Ovary (tissue), 10 donors: ENCODE measurements at places on chromosomes 13 and 19.

GRCh38 chr19:5775668-5776309, 8.8 kb downstream of the PRR22 start:
- no peak for DNase-seq

DNA sequence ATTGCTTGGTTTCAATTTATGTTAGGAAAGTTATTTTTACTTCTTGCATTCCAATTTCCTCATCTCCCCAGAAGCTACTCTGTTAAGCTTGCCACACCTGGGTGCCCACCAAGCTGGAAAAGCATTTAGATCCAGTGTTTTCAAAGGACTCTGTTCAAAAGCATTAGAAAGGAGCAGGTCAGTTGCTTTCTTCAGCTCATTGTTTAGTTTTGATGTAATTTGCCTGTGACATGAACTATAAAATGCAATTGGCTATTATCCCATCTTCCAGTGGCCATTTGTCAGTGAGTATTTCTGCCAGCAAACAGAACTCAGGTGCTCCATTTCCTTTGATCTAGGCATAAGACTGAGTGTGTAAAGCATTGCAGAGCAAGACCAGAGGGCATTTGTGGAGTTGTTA, 46.7 kb upstream of the RNF113B start:
- DNase-seq, result no peak

DNA sequence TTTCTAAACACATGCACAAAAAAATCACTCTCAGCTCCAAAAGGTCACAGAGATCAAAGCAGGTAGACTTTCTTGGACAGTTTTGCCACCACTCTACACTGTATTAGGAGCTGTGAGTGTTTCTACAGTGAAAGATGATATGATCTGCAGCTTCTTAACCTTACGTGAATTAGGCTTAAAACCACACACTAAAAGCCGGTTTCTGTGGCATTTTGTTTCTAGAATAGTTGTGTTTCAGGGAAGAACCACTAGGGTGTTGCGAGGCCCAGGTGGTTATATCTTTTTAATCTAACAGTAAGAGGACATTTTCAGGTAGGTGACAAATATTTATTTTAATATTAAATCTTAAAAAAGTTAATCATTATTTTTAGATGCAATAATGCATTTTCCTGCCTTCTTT, 216.4 kb downstream of the KLF5 start:
- no peak for DNase-seq

DNA sequence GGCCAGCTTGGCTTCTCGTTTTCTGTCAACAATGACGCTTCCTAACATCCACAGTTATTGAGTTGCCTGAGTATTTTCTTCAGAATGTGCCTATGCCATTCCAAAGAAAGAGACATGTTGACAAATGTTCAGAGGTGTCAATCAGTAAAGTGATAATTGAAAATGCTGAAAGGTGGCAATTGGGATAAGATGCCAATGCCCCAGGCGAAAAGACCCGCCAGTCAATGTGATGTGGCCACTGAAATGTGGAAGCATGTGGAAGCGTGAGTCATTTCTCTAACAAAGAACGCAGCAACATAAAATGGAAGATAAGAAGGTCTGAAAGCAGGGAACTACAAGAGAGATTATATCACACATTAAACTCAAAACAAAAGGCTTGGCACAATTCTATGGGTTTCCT, 882.2 kb upstream of the SLC10A2 start:
- DNase-seq, result no peak

GRCh38 chr19:1612114-1613086, 7.1 kb upstream of the UQCR11 start:
- no peak for DNase-seq

GRCh38 chr19:16714702-16715287, 4.9 kb upstream of the NWD1 start:
- peak; percentile 53 for DNase-seq

GRCh38 chr19:44735011-44735410, 13.5 kb upstream of the BCL3 start:
- no peak for DNase-seq

DNA sequence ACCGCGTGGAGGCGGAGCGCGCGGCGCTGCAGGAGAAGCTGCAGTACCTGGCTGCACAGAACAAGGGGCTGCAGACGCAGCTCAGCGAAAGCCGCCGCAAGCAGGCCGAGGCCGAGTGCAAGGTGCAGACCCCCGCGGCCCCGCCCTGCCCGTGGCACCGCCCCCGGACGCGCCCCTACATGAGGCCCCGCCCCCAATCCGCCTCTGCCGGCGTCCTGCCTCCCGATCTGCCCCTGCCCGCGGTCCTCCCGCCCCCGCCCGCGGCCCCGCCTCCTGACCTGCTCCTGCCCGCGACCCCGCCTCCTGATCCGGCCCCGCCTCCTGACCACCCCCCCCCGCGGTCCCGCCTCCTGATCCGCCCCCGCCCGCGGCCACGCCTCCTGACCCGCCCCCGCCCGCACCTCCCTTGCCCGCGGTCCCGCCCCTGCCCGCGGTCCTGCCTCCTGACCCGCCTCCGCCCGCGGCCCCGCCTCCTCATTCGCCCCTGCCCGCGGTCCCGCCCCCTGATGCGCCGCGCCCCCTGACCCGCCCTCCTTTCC, 11.7 kb downstream of the PRR36 start:
- peak; percentile 58 for DNase-seq

DNA sequence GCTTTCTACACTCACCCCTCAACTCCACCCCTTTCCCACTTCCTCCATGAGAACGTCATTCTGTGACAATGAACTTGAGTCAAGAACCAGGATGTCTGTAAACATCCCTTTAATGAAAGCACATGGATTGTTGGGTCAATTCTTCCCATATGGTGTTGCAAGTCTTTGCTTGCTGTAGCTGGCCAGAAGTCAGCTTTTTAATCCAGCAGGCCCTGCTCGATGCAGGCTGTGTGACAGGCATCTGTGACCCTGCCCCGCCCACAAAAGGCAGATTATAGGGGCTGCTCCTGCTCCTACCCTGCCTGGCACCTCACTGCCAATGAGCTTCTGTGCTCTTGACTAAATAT, 78.0 kb downstream of the STARD13 start:
- no peak for DNase-seq

DNA sequence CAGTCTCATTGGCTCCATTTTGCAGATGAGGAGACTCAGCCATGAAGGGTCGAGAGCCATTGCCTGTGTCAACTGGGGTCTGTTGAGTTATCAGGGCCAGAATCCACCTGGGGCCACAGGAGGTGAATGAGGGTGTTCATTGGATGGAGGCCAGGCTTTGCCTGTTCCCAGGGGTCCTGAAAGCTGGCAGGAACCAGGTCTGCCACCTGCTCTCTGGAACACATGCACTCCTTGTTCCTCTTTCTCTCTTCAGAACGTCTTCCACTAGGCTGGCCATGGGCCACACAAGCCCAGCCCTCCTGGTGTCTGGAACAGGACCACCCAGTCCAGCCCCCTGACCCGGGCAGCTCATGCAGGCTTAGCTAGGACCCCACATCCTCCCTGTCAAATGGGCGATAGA, 21.1 kb downstream of the PPP1R37 start:
- no peak for DNase-seq

DNA sequence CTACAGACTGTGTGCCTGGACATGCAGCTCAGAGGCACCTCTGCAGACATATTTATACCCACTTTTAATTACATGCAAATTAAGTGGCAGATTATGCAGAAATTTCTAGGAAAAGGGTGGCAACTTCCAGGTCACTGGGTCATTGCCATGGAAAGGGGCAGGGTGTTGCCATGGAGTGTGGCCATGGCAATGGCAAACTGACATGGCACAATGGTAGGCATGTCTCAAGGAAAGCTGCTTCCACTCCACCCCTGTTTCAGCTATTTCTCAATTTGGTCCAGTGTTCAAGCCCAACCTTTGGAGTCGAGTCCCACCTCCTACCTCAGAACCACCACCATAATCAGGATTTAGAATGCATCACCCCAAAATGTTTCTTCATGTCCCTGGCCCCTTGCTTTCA, 170.7 kb upstream of the TSHZ3 start:
- no peak for DNase-seq

- DNase-seq, result no peak
These were observed 440.4 kb upstream of the PRR20A start for GRCh38 chr13:56700324-56700723.

DNA sequence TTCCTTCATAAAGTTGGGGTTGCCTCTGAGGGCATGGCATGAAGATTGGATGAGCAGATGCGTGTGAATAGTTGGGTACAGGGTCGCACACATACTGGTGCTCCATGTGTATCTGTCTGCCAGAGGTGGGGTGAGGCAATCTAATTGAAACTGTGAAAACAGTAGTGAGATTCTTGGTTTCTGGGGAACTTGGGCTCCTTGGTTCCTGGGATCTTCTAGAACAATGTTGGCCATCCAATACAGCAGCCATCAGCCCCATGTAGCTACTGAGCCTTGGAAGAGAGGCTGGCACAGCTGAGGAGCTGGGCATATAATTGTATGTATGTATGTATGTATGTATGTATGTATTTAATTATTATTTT, 616 bp downstream of the FCHO1 start:
- no peak for DNase-seq

DNA sequence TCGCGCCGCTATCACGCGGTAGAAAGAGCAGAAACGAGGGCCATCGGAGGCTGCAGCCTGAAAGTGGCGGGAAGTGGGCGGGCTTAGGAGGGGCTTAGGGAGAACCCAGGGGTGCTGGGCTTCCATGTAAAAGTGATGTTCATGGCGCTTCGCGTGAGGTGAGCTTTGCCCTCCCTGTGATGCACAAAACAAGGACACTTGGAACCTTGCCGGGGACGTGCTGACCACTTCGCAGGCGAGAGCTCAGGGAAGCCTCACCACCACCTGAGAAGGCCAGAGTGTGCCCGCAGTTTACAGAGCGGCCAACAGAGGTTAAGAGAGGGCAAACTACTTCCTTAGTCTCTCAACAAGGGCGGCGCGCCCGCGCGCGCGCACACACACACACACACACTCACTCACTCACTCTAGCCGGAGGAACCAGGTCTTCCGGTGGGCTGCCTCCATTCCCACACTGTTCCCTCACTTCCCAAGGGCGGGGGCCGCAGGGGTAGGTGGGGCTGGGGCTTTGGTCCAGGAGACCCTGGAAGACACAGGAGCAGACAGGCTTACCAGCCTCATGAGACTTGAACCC, 651 bp downstream of the GAPDHS start:
- no peak for DNase-seq

GRCh38 chr13:97379386-97379785, 54.6 kb upstream of the RAP2A start:
- no peak for DNase-seq

DNA sequence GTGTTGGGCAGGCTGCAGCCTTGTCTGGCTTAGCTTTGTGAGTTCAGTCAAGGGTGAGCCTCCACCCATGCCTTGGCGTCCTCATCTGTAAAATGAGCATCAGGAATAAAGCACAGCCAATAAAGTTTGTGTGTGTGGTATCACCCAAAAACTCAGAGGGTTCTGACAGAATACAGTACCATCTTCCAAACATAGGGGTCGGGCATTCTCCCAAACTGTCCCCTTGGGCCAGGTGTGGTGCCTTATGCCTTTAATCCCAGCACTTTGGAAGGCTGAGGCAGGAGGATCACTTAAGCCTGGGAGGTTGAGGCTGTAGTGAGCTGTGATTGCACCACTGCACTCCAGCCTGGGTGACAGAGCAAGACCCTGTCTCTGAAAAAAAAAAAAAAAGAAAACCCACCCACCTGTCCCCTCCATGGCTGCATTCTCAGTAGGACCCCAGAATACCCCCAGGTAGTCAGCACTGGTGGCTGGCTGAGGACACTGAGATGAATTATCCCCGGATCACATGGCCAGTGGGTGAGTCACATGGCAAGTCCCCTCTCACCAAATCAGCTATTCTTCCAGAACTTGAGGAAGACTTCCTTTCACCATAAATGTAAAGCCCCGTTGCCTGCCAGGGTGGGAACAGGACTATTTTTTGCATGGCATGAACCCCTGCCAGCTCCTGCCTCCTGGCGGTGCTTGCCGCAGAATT, 18.6 kb downstream of the POP4 start:
- DNase-seq, result no peak

- DNase-seq, result no peak
These were observed 13.9 kb upstream of the EIF3G start for GRCh38 chr19:10133596-10133995.

DNA sequence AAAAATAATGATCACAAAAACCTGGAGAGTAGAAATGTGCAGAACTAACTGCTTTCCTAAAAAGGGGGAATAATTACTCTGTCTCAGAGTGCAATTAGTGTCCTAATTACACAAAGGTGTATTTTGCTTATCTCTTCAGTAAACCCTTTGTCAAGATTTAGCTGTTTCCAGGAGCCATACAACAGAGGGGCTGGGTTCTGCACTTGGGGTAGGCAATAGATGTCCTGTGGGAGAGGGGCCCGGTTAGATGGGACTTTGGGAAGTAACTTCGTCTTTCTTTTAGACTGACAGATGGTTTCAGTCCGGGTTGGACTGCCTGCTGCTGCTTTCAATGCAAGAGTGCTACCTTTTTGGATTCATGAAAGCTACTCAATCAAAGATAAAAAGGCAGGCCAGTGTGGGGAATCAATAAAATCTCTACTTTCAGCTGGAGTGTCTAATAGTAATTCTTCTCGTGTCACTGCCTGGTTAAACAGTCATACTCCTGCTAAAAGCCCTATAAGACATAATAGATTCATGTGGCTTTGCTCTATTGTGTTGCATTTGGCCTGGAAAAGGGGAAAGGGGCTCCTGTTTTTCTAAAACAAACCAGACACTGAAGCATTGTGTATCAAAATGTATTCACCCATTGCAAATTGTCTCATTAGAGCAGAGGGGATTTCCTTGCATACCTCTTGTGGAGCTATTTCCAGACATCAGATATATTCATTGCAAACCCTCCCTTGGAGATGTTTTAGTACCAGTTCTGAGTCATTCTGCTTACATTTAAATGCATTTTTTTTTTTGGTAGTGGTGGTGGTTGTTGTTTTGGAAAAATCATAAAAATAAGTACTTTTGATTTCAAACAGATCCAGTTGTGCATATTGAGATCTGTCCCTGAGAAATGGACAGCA, 83.3 kb upstream of the PCDH8 start:
- DNase-seq, result no peak

DNA sequence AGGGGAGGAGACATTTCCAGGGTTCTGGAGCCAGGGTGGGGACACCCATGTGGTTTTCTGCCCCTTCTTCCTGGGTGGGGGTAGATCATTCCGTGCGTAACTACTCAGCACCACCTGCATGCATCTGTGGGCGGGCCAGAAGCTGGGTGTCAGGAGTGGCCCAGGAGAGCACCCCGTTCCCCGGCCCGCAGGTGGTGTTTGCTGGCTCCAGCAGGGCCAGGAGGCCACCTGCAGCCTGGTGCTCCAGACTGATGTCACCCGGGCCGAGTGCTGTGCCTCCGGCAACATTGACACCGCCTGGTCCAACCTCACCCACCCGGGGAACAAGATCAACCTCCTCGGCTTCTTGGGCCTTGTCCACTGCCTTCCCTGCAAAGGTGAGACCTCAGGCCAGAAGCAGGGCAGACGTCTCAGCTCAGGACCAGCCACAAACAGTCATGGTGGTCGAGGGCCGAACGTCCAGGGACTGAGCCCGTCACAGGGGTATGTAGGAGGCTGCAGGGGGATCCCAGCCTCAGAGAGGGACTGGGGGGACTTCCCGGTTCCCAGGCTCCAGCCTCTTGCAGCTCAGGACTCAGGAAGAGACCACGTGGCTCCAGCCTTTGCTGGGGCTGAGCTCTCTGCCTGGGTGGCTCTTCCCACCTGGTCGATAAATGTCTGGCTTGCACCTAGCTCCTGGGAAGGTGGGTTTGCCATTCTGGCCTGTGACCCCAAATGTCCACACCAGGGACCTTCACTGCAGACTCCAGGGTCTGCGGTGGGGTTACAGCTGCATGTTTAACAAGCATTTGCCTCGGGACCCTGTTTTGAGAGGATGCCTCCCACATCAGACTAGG, 1.6 kb downstream of the FSTL3 start:
- DNase-seq, result no peak

- DNase-seq, result no peak
These were observed 158.8 kb downstream of the NHLRC3 start for GRCh38 chr13:39196965-39197646.
